ENCODE measurements at places on chromosomes 4 and X.
A peak's percentile ranks its signal among the peaks of the same experiment; 100 is the strongest.

DNA sequence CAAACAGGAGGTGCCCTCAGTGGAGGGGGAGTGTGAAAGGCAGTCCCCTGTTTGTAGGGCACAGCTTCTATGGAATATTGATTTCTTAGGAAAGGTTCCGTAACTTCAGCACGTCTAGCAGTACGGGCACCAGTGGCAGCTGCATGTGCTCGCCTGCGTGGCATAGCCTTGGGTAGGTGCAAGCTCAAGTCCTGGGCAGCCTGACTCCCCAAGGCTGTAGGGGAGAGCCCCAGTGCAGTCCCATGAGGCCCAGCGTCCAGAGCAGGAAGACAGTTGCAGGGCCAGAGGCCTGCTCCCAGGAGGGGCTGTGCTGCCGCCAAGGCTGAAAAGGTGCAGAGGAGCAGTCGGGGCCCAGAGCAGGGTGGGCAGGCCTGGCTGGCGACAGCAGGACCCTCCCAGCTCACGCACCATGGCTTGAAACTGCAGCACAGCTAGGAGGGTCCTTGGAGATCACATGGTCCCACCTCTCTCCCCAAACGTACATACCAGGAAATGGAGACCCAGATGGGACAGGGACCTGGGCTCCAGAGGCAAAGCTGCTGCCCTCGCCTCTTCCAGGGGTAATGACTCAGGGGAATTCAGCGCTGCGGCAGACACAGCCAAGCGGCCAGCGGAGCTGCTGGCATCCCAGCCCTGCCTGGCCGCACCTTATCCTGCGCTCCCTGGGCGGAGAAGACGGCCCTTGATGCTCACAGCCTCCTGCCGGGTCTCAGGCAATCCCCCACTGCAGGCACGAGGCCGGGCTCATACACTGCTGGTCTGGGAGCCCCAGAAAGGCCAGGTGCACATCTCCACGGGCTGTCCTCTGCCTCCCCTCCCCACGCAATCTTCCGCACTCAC, 6.0 kb upstream of the DUSP9 start:
- no peak for DNase-seq

- DNase-seq = no peak
Observed at GRCh38 chr4:36206012-36206411, 38.3 kb downstream of the ARAP2 start.

GRCh38 chrX:1781766-1782165, 166.9 kb downstream of the ASMT start:
- DNase-seq = no peak

GRCh38 chr4:139743027-139743426, 77.4 kb downstream of the MGST2 start:
- no peak for DNase-seq

- DNase-seq = no peak
Observed at GRCh38 chr4:98529970-98530569, 128.3 kb downstream of the TSPAN5 start.

DNA sequence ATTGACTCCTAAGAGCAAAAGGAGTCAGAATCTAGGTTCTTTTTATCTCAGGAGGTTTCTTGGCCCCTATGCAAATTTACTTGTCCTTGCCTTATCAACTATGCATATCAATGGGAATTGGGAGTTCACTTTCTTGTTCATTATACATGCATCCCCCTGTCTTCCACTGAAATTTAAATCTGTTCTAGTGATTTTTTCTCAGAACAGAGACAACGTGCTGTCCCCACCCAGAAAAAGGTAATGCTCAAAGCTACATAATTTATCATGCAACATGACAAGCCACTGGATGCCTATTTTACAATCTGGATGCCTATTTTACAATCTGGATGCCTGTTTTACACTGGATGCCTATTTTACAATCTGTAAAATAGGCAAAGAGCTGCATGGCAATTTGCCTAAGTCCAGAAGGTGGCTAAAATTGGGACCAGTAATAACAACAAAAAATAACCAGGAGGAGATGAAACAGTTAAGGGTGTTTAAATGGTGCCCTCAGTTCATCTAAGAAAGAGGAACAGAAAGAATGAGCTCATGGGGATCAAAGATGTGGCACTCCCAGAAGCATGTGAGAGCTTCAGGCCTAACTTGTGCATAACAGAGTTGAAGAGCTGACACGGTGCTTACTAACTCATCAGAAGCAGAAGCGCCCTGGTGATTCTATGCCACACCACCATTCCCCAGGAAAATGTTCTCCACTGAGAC, 537.8 kb upstream of the BOD1L1 start:
- DNase-seq = no peak

- DNase-seq = no peak
Observed at GRCh38 chrX:16310326-16310725, 143.0 kb downstream of the MAGEB17 start.

- DNase-seq = no peak
Observed at GRCh38 chr4:100306018-100306417, 115.8 kb upstream of the DDIT4L start.

GRCh38 chr4:6663596-6664393, 23.3 kb downstream of the MRFAP1 start:
- DNase-seq = no peak

DNA sequence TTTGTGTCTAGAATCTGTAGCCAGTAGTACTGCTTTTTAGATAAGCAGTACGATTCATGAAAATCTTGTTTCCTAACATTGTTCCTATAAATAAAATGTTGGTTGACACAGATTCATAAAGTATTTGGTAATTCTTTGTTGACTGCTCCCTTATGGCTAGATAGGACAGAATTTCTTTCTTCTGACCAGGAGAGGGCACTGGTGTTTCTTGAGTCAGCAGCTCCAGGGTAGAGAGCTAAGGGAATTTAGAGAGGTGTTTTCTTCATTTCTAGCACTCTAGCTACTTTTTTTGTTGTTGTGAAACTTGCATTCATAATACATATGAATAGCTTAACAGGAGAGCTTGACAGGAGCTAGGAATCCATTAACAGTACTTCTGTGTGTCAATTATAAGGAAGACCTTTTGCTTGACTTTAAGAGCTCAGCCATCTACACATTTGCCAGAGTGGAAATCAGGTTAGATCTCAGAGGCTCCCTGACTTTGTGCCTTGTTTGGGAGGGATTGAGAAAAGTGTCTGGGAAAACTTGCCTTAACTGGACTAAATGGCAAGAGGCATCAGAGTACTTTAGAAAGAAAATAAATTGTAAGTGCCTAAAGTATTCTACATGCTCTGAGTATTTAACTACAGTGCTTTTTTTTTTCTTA, 756.1 kb downstream of the SH3BGRL start:
- DNase-seq = peak; percentile 21

DNA sequence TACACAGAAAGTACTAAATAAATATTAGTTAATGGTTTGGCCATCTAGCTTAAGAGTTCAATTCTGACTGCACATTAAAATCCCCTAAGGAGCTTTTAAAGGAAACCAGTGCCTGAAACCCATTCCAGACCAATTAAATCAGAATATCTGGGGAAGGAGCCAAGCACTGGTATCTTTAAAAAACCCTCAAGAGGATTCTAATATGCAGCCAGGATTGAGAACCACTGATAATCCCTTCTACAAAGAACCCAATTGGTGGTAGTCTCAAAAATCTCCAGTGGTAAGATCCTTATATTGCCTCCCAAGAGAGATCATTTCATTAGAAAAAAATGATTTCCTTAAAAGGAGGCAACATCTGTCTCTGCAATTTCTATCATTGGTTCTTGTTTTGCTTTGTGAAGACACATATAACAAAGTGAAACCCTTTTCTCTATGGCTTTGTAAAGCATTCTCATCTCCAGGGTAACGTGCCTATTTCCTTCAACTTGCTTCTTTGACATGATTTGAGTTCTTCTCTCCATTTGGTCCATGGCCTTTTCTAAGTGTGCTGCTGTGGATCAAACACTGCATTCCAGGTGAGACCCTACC, 3.5 kb downstream of the GPR34 start:
- no peak for DNase-seq

GRCh38 chr4:152081024-152081423, 320.2 kb upstream of the GATB start:
- no peak for DNase-seq

- no peak for DNase-seq
Observed at GRCh38 chrX:47502316-47503125, 19.5 kb upstream of the ZNF41 start.

- no peak for DNase-seq
Observed at GRCh38 chr4:91914176-91914804, 389.5 kb upstream of the GRID2 start.

GRCh38 chr4:179441596-179441995, 1999.4 kb upstream of the AGA start:
- DNase-seq = no peak

- no peak for DNase-seq
Observed at GRCh38 chrX:52031371-52031770, 37.6 kb downstream of the MAGED4B start.

GRCh38 chr4:572594-572993, 3.5 kb downstream of the TMEM271 start:
- no peak for DNase-seq

DNA sequence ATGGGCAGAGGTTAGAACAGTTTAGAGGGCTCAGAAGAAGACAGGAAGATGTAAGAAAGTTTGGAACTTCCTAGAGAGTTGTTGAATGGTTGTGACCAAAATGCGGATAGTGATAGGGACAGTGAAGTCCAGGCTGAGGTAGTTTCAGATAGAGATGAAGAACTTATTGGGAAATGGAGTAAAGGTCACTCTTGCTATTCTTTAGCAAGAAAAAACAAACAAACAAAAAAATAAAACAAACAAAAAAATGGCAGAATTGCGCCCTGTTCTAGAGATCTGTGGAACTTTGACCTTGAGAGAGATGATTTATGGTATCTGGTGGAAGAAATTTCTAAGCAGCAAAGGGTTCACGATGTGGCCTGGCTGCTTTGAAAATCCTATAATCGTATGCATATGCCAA, 185.1 kb upstream of the SFRP2 start:
- no peak for DNase-seq

DNA sequence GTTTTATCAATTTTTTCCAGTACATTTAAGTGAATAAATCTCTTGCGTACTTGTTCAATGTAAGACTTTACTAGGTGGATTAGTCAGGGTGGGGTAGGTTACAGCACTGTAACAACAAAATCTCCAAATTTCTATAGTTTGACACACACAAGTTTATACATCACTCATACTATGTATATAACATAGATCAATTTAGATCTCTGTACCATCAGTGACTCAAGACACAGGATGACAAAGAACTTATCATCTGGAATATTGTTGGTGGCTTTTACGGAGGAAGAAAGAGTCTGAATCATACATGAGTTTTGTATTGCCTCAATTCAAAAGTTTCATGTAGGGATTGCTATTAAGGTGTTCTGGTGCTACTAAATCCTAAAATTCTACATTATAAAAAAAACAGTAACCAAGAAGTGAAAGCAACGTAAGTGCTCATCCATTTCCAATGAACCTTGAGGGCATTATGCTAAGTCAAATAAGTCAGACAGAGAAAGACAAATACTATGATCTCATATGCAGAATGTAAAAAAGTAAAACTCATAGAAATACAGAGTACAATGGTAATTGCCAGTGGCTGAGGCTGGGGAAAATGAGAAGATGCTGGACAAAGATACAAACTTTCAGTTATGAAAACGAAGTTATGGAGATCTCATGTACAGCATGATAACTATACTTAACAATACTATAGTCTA, 98.0 kb upstream of the DKK2 start:
- DNase-seq = no peak

DNA sequence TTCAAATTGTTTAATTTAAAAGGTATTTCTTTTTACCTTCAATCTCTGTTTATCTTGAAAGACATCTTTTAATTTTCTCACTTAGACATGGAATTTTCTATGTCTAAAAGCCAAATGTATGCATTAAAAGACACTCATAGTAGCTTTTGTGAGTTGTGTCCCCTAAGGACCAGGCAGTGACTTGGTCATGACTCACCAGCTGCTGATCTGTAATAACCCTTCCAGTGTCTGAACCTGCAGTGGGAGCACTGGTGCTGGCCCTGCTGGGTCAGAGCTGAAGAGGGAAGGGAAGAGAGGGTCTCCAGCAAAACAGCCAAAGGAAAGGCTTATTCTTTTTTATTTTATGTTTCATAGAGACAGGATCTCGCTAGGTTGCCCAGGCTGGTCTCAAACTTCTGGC, 31.1 kb upstream of the SH3D19 start:
- DNase-seq = no peak

GRCh38 chr4:188485906-188486305, 346.7 kb downstream of the TRIML1 start:
- no peak for DNase-seq

- no peak for DNase-seq
Observed at GRCh38 chrX:275967-276580, 5.1 kb upstream of the PLCXD1 start.

DNA sequence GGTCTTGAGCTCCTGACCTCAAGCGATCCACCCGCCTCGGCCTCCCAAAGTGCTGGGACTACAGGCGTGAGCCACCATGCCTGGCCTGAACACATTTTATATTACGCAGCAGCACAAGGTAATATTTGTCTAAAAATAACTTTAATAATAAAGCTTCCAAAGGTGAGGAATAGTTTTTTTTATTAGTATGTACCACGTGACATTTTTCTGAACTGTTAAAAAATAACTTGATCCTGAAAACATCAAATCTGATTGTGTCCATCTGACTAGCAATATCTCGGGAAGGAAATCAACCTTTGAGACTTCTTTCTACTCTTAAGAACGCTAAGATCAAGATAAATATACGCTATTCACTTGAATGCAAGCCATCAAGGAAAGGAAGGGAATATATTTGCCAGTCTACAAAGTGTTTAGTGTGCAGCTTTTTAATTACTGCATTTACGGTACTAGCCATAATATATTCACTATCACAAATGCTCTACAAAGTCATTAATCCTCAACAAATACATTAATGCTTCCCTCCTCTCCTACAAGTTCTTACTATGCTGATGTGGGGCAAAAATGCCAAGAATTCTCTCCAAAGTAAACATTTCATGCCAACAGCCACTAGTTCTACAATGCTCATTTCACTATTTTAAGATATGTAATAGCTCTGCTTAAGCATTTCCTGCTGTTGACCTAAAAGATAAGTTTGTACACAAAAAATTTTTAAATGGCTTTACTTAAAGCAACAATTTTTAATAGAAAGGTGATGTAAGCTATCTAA, 143.6 kb downstream of the APBB2 start:
- DNase-seq = no peak

DNA sequence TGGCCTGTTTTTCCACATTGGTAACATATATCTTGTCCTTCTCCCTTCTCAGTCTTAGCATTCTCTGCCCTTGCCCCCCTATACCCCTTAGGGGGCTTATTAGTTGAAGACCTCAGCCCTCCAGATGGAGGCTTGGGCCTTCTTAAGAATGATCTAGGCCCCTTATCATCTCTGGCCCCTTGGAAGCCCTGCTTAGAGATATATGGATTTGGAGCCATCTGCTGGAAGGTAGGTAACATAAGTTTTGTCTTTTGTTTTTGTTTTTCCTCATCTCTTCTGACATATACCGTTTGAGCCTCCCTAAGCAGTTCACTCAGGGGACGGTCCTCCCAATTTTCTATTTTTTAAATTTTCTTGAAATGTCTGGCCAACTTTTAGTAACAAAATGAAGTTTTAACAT, 48.3 kb upstream of the NAP1L2 start:
- no peak for DNase-seq

- no peak for DNase-seq
Observed at GRCh38 chr4:7831330-7831729, 108.3 kb downstream of the AFAP1 start.

GRCh38 chr4:7830747-7831146, 108.9 kb downstream of the AFAP1 start:
- DNase-seq = no peak

- no peak for DNase-seq
Observed at GRCh38 chrX:17994429-17994828, 133.3 kb upstream of the RAI2 start.

- DNase-seq = no peak
Observed at GRCh38 chr4:120081726-120082125, 15.1 kb upstream of the MAD2L1 start.

- DNase-seq = no peak
Observed at GRCh38 chr4:15378062-15378461, 49.8 kb upstream of the C1QTNF7 start.

Measured in T-helper 2 cell (primary cell).